SJSA1 (cell line): ENCODE measurements at places on chromosomes 11 and 22. TPM values are rescaled to one million over a fixed set of nuclear protein-coding genes. Genes with fewer than 3 reads are reported as not detected.
A peak's percentile ranks its signal among the peaks of the same experiment; 100 is the strongest.

The PGR gene
- total RNA-seq: not detected in 2 replicates

DNA sequence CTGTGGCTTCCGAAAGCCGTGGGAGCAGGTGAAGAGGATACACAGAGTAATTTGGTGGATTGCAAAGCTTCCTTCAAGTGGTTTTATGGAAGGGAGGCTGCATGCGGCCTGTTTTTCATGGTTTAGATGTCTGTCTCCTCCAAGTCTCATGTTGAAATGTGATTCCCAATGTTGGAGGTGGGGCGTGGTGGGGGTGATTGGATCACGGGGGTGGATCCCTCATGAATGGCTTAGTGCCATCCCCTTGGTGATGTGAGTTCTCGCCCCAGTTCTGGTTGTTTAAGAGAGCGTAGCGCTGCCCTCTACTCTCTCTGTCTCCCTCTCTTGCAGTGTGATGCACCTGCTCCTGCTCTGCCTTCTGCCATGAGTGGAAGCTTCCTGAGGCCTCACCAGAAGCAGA is 247.8 kb upstream of the B3GAT1 start:
- DNase-seq: no peak

- DNase-seq: no peak
Measured at GRCh38 chr11:15195454-15196200, 80.9 kb downstream of the INSC start.

GRCh38 chr11:131025020-131025419 is 108.7 kb upstream of the SNX19 start:
- no peak for DNase-seq

DNA sequence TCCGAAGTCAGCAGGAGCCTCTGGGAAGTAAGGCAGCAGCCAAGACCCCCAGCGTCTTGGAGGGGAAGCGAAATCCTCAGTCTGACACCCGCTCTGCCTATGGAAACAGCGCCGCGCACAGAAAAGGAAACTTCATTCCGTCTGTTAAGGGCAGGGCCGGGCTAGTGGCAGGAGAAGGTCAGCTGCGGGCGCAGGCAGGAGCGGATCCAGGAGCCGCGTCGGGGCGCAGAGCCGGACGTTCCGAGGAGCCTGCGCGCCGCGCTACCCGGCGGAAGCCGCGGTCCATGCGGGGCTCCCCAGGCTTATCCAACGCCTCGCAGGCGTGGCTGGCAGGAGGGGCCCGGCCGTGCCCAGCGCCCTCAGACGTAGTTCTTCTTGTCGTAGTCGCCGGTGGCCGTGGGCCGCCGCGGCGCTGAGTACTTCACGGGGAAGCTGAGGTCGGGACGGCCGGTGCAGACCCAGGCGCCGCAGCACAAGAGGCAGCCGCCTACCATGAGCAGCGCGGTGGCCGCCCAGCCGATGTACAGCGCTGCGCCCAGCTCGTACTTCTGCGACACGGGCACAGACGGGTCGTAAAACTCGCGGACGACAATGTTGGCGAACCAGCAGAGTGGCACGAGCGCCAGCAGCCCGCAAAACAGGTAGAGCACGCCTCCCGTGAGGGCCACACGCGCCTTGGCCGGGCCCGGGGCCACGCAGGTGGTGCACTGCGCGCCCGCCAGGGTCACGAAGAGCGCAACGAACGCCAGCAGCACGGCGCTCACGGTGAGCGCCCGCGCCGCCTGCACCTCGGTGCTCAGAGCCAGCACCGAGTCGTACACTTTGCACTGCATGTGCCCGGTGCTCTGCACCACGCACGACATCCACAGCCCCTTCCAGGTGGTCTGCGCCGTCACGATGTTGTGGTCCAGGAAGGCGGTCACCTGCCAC is 705 bp downstream of the CLDN5 start:
- peak; percentile 26 for DNase-seq

DNA sequence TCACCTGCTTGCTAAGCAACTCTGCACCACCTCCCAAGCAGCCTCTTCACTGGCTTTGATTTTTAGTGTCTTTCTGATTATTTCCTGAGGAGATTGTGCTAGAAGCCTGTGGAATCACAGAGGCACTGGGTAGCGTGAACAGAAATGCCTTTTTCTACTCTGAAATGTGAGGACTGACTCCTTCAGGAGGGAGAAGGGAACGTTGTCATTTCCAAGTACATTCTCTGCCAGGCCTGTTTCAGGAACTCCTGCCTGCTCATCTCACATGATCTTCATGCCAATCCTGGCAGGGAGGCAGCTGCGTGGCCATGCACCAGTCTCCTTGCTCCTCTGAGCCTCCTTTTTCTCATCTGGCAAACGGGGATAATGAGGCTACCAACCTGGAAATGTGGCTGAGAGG is 49.8 kb upstream of the PRDM11 start:
- DNase-seq: no peak

The GNAZ gene
- 68.9 and 82.5 TPM in 2 replicates for total RNA-seq

- no peak for DNase-seq
Measured at GRCh38 chr11:16352707-16353106, 3.6 kb downstream of the SOX6 start.

DNA sequence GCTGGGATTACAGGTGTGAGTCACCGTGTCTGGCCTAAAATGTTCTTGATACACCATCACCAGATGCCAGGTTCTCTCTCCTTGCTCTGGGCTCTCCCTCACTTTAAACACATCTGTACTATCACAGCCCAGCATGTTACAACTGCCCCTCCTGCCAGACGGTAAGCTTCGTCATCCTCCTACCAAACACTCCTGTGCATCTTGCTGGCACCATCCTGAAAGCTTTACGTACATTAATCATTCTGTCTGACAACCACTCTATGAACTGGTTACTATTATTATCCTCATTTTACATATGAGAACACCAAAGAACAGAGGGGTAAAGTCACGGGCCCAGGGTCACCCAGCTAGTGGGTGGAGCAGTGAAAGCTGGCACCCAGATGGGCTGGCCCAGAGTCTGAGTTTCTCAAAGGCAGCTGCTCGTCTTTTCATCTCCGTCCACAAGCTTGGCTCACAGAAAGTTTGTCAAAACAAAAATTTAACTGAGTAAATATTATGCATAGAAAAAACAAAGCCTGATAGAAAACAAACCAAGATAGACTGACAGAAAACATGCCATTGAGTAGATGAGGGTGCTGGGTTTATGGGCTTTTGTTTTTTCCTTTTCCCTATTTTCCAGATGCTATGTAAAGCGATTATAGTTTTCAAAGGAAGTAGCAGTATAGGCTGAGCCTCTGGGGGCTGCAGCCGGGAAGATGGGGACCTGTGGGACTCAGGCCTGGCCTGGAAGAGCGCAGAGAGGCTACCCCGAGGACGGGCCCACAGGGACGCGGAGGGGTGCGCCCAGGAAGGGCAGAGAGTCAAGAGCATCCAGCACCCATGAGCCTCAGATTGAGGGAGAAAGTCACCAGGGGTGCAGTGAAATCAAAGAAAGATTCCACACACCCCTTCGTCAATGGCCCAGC is 9.5 kb downstream of the PLA2G6 start:
- DNase-seq: peak; percentile 44

GRCh38 chr11:66845876-66846212 is 2.6 kb downstream of the RCE1 start:
- DNase-seq: no peak

- no peak for DNase-seq
Measured at GRCh38 chr11:83102834-83103233, 31.1 kb upstream of the RAB30 start.

The NEFH gene
- not detected in 2 replicates for total RNA-seq

DNA sequence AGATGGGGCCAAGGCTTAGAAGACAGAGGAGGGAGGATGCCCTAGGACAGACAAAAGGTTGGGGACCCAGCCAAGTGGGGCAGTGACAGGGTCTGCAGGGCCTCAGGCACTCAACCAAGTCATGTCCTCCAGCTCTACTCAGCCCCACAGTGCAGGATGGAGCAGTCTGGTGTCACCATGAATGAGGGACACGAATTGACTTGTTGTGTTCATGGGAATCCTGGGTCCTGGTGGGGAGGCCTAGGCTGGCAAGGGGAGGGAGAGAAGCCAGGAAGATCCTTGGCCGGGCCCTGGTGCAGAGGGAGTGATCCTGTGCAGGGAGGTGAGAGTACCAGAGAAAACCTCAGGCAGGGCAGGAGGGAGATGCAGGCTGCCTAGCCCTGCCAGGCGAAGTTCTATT is 12.0 kb downstream of the P2RY6 start:
- DNase-seq: no peak

- no peak for DNase-seq
Measured at GRCh38 chr11:125251214-125251545, 86.6 kb downstream of the PKNOX2 start.

The SHISAL1 gene
- 1.5 and 2.4 TPM in 2 replicates for total RNA-seq

The DUSP8 gene
- total RNA-seq: 0.13 and 0.82 TPM in 2 replicates

The DKK3 gene
- total RNA-seq: 572 and 807 TPM in 2 replicates

The OR52N4 gene
- not detected in 2 replicates for total RNA-seq
